ENCODE measurements at places on chromosomes 7 and 10.

GRCh38 chr10:122342293-122343134 is 32.0 kb upstream of the PLEKHA1 start:
- DNase-seq: peak; percentile 70

- DNase-seq: peak; percentile 85
Observed at GRCh38 chr7:30445770-30446169, 32.8 kb downstream of the NOD1 start.

- peak; percentile 14 for DNase-seq
Observed at GRCh38 chr10:17756557-17757217, 4.7 kb downstream of the TMEM236 start.

GRCh38 chr10:100890673-100891317 is 22.0 kb upstream of the SLF2 start:
- DNase-seq: peak; percentile 92

DNA sequence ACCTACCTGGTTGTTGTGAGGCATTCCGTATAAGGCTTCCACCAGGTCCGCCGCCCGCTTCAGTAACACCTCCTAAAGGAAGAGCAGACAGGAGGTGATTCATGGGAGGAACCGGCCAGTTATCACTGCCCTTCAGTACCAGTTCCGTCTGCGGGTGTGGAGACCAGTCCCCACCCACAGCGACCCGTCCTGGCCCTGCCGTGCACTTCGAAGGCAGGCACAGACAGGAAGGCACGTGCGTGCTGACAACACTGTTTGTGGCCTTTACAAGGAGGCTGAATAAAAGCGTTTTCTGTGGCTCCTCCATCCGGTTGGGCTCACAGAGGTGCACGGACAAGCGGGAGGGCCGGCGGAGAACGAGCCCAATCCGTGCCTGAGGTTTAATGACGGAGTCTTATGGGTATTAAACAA is 120.9 kb downstream of the EBF3 start:
- DNase-seq: no peak

GRCh38 chr10:69963178-69963834 is 89.3 kb upstream of the MACROH2A2 start:
- DNase-seq: no peak

DNA sequence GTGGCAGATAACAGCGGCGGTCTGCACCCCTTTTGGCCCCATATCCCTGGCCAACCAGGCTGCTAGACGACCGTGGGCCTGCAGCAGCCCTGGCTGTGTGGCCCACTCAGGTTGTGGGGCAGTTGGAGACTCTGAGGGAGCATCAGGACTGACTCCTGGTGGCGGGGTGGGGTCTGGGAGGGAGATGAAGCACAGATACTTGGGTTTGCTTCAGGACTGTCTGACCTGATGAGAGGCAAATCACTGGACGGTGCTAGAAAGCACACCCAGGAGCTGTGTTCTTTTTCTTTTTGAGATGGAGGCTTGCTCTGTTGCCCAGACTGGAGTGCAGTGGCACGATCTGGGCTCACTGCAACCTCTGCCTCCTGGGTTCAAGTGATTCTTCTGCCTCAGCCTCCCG is 28.2 kb downstream of the BAMBI start:
- DNase-seq: no peak

DNA sequence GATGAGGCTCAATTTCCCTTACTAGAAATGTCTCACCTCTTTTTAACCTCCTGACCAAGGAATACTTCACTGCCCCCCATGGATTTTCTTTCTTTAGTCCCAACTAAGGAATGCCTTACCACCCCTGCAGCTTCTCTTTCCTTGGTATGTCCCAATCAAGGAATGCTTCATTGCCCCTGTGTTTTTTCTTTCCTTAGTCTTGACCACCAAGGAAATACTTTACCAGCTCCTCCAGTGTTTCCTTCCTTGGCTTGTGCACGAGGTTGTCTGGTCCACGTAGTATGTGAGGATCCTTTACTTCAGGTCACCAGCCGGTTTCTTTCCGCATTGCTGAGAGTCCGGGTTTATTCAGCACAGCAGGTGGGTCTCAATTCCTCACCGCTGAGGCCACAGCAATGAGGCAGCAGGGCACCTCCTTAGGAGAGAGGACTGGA is 59.3 kb downstream of the CYP2C9 start:
- no peak for DNase-seq

- DNase-seq: peak; percentile 64
Observed at GRCh38 chr10:124323111-124323725, 95.5 kb downstream of the OAT start.
